Activated effector memory CD4-positive, alpha-beta T cell treated with anti-CD3 and anti-CD28 coated beads, Interleukin-2, amount 50 U/mL, for 16 hours (primary cell): ENCODE measurements at places on chromosomes 13 and 19.

DNA sequence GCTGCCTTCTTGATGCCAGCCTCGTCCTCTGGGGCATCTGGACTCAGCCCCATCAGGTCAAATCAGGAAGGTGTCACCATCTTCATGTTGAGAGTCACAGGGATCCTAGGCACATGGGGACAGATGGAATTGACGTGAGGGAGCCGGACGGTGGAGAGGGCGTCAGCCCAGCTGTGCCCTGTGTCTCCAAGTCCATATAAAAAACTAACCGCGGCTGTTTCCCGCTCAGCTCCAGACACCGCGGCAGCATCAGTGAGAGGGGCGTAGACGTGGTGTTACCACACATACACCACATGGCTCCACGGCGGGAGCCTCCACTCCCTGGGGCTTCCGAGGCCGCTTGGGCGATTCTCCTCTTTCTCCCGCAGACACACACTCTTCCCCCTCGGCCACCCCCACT is 5.6 kb upstream of the PRR36 start:
- no peak for DNase-seq

GRCh38 chr13:90686442-90686841 is 661.0 kb upstream of the MIR17HG start:
- no peak for DNase-seq

- no peak for DNase-seq
These were observed 85.4 kb downstream of the ANKRD10 start for GRCh38 chr13:110829486-110829885.

- DNase-seq: no peak
These were observed 7.2 kb upstream of the LILRB3 start for GRCh38 chr19:54230031-54230430.

- peak; percentile 68 for DNase-seq
These were observed 94.0 kb downstream of the KLF12 start for GRCh38 chr13:74040200-74040599.

GRCh38 chr13:66262330-66262729 is 967.8 kb downstream of the PCDH9 start:
- no peak for DNase-seq

DNA sequence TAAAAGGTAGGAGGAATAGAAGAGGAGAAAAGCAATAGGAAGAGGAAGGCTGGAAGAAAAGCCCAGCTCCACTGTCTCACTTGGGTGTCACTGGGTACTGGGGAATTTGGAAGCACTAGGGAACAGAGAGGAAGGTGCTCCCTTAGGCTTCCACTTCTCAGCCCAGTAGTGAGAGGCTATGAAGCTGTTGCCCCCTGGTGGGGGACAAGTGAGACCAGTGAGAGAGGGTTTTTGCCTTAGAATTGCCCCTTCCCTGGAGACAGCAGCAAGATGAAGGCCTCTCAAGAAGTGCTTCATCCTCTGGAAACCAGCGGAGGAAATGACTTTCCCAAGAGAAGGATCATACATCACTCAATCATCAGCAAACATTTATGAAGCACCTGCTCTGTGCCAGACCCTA is 4.7 kb upstream of the ZNF606 start:
- no peak for DNase-seq

DNA sequence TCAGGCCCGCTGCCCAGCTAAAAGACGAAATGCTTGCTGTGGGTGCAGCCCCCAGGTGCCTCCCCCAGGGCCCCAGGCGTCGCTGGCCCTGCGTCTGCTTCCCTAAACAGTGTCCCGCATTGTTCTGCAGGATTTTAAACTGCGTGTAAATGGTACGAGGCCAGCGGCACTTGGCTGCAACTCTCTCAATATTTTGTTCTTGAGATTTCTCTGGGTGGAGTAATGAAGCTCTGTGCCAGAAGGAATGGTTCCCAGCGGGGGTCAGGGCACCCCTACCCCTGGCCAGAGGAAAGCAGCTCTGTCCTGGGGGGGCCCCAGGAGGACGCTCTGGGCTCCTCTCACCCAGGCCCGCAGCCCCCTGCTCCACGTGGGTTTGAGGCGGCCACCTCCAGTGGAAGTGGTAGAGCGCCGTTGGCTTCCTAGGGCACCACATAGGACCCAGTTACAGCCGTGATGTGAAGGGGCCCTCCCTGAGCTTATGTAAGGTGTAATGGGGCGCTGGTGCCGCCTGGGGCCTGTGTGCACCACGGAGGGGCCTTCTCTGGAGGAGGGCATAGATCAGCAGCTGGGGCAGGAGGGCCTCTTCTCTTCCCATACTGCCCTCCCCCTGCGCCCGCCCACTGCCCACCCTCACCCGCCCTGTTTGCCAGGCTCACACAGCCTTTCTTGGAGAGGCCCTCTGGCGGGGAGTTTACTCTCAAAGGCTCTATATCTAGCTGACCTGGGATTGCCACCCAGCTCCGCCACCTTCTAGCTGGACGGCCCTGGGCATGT is 19.8 kb downstream of the PAK4 start:
- DNase-seq: no peak

DNA sequence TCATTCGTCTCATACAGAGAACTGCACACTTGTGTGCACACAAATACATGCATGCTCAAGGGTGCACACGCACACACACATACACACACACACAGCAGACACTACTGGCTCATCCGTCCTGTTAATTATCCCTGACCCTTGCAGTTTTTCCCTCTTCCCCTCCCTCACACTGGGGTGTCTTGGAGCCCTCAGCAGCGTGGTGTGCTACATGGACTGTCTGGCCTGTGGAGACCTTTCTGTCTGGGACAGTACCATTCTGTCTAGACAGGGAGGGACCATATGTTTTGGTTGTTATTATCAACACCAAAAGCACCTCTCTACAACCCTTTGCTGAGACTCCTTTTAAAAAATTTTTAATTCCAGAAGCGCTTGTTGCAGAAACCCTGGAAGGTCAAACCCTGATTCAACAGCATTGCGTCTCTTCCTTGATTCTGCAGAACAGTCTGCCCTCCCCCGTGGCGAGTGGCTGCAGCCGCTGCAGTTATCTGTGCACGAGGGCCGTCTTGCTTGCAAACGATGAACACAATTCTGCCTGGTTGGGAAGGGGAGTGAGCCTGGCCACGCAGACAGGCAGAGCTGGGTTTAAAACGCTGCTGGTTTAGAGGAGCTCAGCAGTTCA is 374.0 kb downstream of the IRS2 start:
- no peak for DNase-seq

DNA sequence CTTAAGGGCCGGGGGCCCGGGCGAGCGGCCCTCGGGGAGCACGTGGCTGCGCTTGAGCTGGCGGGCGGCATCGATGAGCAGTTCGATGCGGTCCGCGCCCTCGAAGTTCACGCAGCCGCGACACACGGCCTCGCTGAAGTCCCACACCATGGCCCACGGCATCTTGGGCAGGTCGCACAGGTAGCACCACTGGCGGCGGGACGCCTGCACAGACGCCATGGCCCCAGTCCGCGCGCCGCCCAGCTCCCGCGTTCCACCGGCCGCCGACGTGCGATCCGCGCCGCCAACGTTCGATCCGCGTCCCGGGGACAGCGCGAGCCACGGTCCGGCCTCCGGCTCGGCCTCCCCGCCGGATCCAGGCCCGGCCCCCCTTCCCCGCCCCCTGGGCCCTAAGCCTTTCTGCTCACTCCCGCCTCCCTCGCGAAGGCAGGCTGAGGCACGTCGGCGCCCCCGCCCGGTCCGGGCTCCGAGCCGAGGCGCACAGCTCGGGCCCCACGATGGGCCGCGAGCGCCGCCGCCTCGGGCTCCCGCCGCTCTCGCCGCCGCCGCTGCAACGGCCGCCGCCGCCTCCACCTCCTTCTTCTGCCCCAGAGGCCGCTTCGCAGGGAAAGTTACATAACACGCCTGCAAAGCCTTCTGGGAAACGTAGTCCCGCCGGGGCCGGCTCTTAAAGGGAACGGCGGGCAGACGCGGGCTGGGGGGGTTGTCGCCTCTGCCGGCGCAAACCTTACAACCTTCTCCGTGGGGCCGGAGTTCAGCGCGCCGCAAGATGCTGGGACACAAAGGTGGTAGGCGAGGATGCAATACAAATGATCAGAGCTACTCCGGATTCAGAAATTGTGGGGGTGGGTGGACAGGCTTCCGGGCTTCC is at the start of gene IRF2BP1:
Gene IRF2BP1, minus strand, starts transcription at position 586 of the 871 bp plus-strand sequence. Its CDS starts 367 bp downstream, at position 219.
- peak; percentile 96 for DNase-seq

GRCh38 chr13:39312596-39312995 is 274.3 kb downstream of the NHLRC3 start:
- DNase-seq: no peak

DNA sequence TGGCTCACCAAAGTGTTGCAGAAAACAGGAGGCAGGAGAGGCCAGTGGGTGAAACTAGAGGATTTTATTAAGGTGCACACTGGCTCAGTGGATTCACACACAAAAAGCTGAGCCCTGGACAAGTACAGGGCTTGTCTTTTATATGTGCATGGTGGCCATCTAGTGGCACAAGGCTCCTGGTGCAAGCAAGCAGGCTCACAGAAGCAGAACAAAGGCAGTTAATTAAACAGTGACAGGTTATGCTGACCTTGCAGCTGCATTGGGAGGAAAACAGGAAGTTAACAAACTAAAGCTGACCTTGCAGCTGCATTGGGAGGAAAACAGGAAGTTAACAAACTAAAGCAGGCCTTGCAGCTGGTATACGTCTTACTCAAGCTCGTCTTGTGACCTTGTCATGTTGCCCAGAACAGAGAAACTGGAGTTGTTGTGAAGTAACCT is 65.3 kb upstream of the ZNF681 start:
- DNase-seq: no peak

- DNase-seq: no peak
These were observed 22.0 kb downstream of the MBNL2 start for GRCh38 chr13:97243915-97244781.

GRCh38 chr13:103935117-103935516 is 868.9 kb upstream of the SLC10A2 start:
- DNase-seq: no peak
